ENCODE measurements at places on chromosomes 4 and X. TPM values are rescaled to one million over a fixed set of nuclear protein-coding genes. Genes with fewer than 3 reads are reported as not detected.

- H3K4me3 ChIP-seq, result no peak overlapping the region
- no peaks in the 10 kb centered on the region for H3K36me3 ChIP-seq
- no peaks in the 10 kb centered on the region for H3K4me1 ChIP-seq
- no peak overlapping the region for H3K27ac ChIP-seq
Measured at GRCh38 chrX:36640232-36640631, 367.9 kb upstream of the FAM47C start.

DNA sequence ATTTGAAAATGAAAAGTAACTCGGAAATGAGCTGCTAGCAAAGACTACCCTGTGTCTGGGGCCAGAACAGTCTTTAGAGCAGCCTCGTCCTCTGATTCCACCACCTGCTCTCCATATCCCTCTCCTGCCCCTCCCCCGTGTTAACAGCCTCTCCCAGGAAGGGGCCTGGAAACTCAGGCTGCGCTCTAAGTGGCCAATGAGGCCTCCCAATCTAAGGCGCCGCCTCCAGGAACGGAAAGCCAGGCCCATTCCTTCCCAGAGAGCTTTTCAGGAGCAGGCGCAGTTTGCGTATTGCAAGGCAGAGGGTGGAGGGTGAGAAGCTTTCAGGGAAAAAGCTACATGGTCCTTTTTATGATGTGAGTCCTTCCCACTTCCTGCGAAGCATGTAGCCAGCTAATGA is 31.2 kb downstream of the RS1 start:
- no peaks in the 10 kb centered on the region for H3K27me3 ChIP-seq
- H3K4me1 ChIP-seq, result no peaks in the 10 kb centered on the region
- no peak for DNase-seq
- H3K27ac ChIP-seq, result no peak overlapping the region
- H3K36me3 ChIP-seq, result no peaks in the 10 kb centered on the region

DNA sequence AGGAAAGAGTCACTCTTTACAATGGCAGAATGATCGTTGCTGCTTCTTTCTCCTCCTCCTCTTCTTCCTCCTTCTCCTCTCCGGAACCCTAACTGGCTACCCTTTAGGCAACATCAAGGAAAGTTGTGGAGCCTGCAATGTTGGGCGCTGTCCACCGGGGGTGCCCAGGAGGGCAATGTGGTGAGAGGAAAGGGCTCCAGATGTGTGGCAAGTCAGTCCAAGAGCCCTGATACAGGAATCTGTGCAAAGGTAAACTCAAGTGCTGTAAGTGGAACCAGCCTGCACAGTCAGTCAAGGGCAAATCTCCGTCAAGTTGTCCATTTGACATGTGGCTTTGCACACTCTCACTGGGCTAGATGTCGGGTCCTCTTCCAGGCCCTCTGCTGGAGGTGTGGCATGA is 2.8 kb downstream of the RTL5 start:
- H3K27ac ChIP-seq, result no peak overlapping the region
- peaks cover 10% of the 10 kb centered on the region for H3K4me1 ChIP-seq
- peak overlapping the region; percentile 70 for H3K4me3 ChIP-seq

DNA sequence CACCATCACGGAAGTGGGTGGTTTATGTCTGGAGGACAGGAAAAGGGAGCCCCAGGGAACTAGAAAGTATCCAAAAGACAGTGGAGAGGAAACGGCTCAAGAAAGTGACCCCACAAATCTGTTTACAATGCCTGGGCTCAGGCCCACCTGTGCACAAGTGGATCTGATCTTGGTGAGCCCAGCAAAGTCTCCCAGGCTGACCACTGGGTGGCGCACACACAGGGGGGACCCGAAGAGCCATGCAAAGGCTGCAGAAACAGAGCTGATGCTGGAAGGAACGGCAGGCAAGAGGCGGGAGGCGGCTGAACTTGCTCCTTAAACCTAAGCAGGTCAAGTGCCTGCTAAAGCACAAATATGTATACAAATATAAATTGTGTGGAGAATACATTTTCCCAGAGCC is 9.6 kb downstream of the HAUS7 start:
- no peaks in the 10 kb centered on the region for H3K27me3 ChIP-seq
- peak; percentile 18 for DNase-seq
- H3K4me1 ChIP-seq, result peaks cover 6% of the 10 kb centered on the region
- H3K4me3 ChIP-seq, result no peak overlapping the region
- no peaks in the 10 kb centered on the region for H3K36me3 ChIP-seq

DNA sequence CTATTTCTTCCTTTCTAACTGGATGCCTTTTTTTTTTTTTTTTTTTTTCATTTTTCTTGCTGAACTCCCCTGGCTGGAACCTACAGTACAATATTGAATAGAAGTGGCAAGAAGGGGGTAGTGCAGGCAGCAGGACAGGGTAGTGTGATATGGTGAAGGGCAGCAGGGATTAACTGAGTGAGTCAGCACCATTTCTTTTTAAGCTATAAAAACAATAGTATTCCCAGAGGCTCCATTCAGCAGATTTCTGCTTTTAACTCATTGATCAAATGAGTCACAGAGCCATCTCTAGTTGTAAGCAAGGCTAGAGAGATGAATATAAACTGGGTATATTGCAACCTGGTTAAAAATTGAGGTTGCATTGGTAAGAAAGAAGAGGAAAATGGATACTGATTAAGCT is 53.6 kb upstream of the SETD7 start:
- no peak for DNase-seq
- H3K4me1 ChIP-seq, result peaks cover 20% of the 10 kb centered on the region
- H3K27me3 ChIP-seq, result peaks cover 7% of the 10 kb centered on the region
- H3K4me3 ChIP-seq, result no peak overlapping the region
- peaks cover 15% of the 10 kb centered on the region for H3K36me3 ChIP-seq

GRCh38 chrX:22365460-22365859 is 92.7 kb downstream of the CBLL2 start:
- no peaks in the 10 kb centered on the region for H3K27me3 ChIP-seq
- no peak for DNase-seq
- H3K4me3 ChIP-seq, result no peak overlapping the region
- H3K27ac ChIP-seq, result no peak overlapping the region
- H3K4me1 ChIP-seq, result no peaks in the 10 kb centered on the region

GRCh38 chr4:137203601-137204000 is 328.7 kb downstream of the PCDH18 start:
- H3K27me3 ChIP-seq, result no peaks in the 10 kb centered on the region
- no peak for DNase-seq
- H3K4me3 ChIP-seq, result no peak overlapping the region

- no peaks in the 10 kb centered on the region for H3K27me3 ChIP-seq
- peaks cover 19% of the 10 kb centered on the region for H3K4me1 ChIP-seq
- no peak for DNase-seq
- H3K27ac ChIP-seq, result no peak overlapping the region
- no peak overlapping the region for H3K4me3 ChIP-seq
- H3K36me3 ChIP-seq, result no peaks in the 10 kb centered on the region
Measured at GRCh38 chr4:173337463-173337862, 3.3 kb upstream of the HMGB2 start.

DNA sequence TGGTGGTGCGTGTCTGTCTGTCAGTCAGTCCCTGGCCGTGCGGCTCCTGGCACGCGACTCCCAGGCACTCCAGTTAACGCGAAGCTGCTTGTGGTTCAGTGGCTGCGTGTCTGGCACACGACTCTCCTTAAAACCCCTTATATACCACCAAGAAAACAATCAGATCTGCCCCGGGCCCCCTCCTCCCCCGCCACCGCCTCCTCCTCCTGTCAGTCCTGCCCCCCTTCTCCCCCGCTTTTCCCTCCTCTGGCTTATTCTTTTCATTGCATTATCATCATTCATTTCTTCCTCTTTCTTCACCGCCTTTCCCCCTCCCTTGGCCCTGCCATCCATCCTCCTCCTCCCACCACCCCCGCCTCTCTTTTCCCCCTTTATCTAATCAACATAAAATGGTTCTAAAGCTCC is at the start of gene NEUROG2:
NEUROG2 (minus strand) TSS at position 115 of the 405 bp plus-strand sequence. CDS start 705 bp downstream, outside the sequence.
- peaks cover 11% of the 10 kb centered on the region for H3K36me3 ChIP-seq
- peaks cover 49% of the 10 kb centered on the region for H3K4me1 ChIP-seq
- H3K27ac ChIP-seq, result peak within 1 kb of the TSS; percentile 34

GRCh38 chr4:102807345-102807744 is 20.0 kb downstream of the UBE2D3 start:
- no peak for DNase-seq
- no peak overlapping the region for H3K4me3 ChIP-seq
- peaks cover 34% of the 10 kb centered on the region for H3K36me3 ChIP-seq
- H3K27me3 ChIP-seq, result no peaks in the 10 kb centered on the region
- no peak overlapping the region for H3K27ac ChIP-seq
- peaks cover 39% of the 10 kb centered on the region for H3K4me1 ChIP-seq

DNA sequence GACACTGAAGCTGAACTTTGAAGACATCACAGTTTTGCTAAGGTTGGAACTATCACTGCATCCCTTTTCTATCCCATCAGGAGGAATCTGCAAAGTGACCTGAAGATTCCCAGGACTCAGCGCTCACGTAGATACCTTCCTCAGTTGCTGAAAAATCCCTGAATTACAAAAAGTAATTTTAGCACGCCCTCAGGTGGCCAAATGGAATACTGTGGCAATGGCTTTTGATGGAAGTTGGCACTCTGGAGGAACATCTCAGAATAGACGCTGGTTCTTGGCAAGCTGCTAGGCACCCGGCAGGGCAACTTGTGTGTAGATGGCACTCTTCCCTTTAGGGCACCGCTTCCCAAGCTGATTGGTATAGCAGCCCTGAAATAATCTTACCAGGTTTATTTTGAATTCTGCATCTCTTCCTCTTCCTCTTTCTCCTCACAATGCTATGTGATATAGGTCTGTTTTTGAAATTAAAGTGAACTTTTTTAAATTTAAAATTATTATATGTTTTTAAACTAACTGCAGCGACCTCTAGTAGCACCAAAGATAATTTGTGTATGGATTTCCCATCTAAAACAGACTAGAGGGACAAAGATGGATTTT is 16.3 kb upstream of the ESX1 start:
- no peaks in the 10 kb centered on the region for H3K4me1 ChIP-seq
- H3K36me3 ChIP-seq, result no peaks in the 10 kb centered on the region
- peaks cover 10% of the 10 kb centered on the region for H3K27me3 ChIP-seq

GRCh38 chr4:165454426-165454825 is 75.6 kb downstream of the CPE start:
- no peaks in the 10 kb centered on the region for H3K4me1 ChIP-seq
- no peaks in the 10 kb centered on the region for H3K36me3 ChIP-seq
- H3K27me3 ChIP-seq, result peaks cover 11% of the 10 kb centered on the region
- no peak overlapping the region for H3K4me3 ChIP-seq

GRCh38 chr4:151807220-151807619 is 46.4 kb upstream of the GATB start:
- H3K27ac ChIP-seq, result no peak overlapping the region
- H3K4me1 ChIP-seq, result no peaks in the 10 kb centered on the region
- no peak overlapping the region for H3K4me3 ChIP-seq
- no peaks in the 10 kb centered on the region for H3K36me3 ChIP-seq

DNA sequence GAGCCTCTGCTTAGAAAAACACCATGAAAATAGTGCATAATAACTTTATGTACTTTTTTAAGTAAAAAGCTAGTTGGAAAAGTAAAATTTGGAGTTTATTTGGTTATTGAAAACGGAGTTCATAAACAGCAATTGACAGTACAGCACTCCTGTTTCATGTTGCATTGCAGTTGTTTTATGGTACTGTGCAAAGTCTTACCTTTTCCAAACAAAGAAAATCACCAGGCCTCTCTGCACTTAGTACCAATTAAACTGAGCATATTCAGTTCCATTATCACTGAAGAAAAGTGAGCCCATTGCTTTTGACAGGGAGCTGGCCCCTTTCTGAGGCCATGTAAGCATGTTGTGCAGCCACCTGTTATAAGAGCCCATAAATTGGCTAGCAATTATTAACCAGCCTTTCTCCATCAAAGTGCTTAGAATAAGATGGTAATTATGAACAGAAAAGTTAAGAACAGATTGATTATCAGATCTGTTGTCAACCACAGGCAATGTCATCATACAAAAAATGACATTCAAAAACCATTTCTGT is 376.6 kb upstream of the EMCN start:
- peak overlapping the region; percentile 51 for H3K4me3 ChIP-seq
- DNase-seq, result no peak
- peaks cover 6% of the 10 kb centered on the region for H3K36me3 ChIP-seq
- no peak overlapping the region for H3K27ac ChIP-seq
- peaks cover 6% of the 10 kb centered on the region for H3K4me1 ChIP-seq

DNA sequence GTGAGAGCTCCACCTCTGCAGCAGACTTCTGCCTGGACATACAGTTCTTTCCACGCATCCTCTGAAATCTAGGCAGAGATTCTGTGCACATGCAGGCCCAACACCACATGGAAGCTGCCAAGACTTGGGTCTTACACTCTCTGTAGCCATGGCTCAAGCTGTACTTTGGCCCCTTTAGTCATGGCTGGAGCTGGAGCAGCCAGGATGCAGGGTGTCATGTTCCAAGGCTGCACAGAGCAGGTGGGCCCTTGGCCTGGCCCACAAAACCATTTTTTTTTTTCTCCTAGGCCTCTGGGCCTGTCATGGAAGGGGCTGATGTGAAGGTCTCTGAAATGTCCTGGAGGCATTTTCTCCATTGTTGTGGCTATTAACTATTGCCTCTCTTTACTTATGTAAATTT is 990.5 kb upstream of the ADGRL3 start:
- H3K36me3 ChIP-seq, result peaks cover 4% of the 10 kb centered on the region
- H3K27me3 ChIP-seq, result no peaks in the 10 kb centered on the region
- DNase-seq, result no peak
- no peak overlapping the region for H3K27ac ChIP-seq

GRCh38 chr4:81700189-81700588 is 228.5 kb upstream of the RASGEF1B start:
- H3K36me3 ChIP-seq, result no peaks in the 10 kb centered on the region
- no peak overlapping the region for H3K27ac ChIP-seq
- no peak overlapping the region for H3K4me3 ChIP-seq
- DNase-seq, result no peak

- DNase-seq, result no peak
- H3K36me3 ChIP-seq, result no peaks in the 10 kb centered on the region
- no peak overlapping the region for H3K4me3 ChIP-seq
- no peak overlapping the region for H3K27ac ChIP-seq
- H3K4me1 ChIP-seq, result no peaks in the 10 kb centered on the region
Measured at GRCh38 chr4:23235628-23236390, 543.1 kb downstream of the GBA3 start.

GRCh38 chr4:38157592-38157991 is 197.4 kb downstream of the PTTG2 start:
- H3K36me3 ChIP-seq, result no peaks in the 10 kb centered on the region
- no peaks in the 10 kb centered on the region for H3K27me3 ChIP-seq
- no peak overlapping the region for H3K4me3 ChIP-seq
- H3K27ac ChIP-seq, result no peak overlapping the region

DNA sequence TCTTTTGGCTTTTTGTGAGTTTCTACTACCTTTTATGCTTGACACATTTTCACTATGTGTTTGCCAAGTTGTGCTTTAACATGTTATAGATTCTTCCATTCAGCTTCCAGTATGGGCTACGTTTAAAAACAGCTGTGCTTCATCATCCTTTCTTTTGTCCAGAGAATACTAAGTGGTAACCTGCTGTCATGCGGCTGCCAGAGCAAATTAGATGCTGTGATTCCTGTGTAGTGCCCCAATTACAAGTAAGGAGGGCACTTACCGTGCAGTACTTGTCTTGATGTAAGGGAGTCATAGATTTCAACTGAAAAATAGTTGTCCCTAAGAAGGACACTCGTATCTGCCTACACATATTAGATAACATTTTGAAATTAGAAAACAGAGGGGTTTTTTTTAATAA is 531.8 kb upstream of the GALNTL6 start:
- no peak for DNase-seq
- H3K4me3 ChIP-seq, result no peak overlapping the region
- H3K27ac ChIP-seq, result no peak overlapping the region
- no peaks in the 10 kb centered on the region for H3K36me3 ChIP-seq
- H3K4me1 ChIP-seq, result no peaks in the 10 kb centered on the region

The FAM90A26 gene
- not detected for polyA plus RNA-seq

The PAGE2B gene
- not detected for polyA plus RNA-seq

The KCNE5 gene
- polyA plus RNA-seq, result not detected

The SLC6A8 gene
- 0.78 TPM for polyA plus RNA-seq

The NAA10 gene
- 52.6 TPM for polyA plus RNA-seq

The IDH3G gene
- polyA plus RNA-seq, result 95.3 TPM

The HHIP gene
- not detected for polyA plus RNA-seq

The TEX13B gene
- polyA plus RNA-seq, result not detected

The HSFX2 gene
- not detected for polyA plus RNA-seq

The RPS6KA6 gene
- polyA plus RNA-seq, result 0.86 TPM

The ADH4 gene
- polyA plus RNA-seq, result not detected

The YIPF6 gene
- polyA plus RNA-seq, result 19.2 TPM
